Activated naive CD4-positive, alpha-beta T cell treated with Interleukin-2 at 50 U/mL for 16 hours (primary cell): ENCODE measurements at places on chromosomes 5 and 9.

GRCh38 chr5:37860206-37860605, 20.4 kb upstream of the GDNF start:
- no peak for DNase-seq

DNA sequence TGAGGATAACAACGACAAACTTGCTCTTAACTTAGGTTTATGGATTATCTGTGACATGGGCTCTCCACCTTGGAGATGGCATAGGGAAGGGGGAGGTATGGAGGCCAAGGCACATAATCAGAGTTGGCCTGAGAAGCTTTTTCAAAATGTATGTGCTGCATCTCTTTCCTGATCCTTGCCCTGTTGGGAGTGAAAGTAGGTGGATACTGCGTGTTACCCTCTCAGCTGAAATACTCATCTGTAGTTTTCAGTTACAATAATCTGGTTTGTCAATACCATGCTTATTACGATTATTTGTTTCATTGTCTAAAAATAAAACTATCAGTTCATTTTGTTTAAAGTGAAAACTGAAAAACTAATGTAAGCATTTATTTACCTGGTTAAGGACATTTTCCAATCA, 86.7 kb downstream of the SLC44A1 start:
- no peak for DNase-seq

GRCh38 chr5:75368391-75368790, 31.4 kb downstream of the HMGCR start:
- no peak for DNase-seq

DNA sequence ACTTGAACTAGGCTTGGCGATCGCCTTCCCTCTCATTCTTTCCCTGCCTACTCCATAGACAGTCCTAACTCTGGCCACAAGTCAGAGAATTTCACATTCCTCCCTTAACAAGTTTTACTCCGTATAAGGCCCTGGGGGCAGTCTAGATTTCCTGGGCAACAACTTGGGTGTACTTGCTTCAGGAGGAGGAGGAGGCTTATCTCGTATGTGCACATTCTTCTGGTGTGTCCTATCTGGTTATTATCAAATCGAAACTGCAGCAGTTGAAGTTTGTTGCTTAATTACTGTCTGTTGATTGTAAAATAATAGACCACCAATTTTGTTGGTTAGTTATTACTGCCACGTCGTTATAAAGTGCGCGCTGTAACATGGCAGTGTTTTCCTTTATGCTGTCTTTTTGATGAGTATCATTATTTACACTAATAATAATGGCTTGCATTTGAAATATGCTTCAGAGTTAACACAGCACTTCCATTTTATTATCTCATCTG, 42.0 kb downstream of the PIP5K1B start:
- DNase-seq: no peak

GRCh38 chr9:120755044-120755443, 38.2 kb downstream of the FBXW2 start:
- no peak for DNase-seq

DNA sequence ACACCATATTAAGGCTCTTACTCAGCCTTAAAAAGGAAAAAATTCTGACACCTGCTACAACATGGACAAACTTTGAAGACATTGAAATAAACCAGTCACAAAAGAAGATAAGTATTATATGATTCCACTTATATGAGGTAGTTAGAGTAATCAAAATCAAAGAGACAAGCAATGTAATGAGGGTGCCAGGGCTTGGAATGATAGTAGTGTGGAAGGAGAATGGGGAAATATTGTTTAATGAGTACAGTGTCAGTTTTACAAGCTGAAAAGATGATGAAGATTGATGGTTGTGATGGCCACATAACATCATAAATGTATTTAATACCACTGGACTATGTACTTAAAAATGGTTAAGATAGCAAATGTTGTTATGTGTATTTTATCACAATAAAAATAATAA, 485.7 kb downstream of the SPATA31D1 start:
- no peak for DNase-seq

- peak; percentile 74 for DNase-seq
Observed at GRCh38 chr9:134455934-134456755, 129.9 kb downstream of the RXRA start.

DNA sequence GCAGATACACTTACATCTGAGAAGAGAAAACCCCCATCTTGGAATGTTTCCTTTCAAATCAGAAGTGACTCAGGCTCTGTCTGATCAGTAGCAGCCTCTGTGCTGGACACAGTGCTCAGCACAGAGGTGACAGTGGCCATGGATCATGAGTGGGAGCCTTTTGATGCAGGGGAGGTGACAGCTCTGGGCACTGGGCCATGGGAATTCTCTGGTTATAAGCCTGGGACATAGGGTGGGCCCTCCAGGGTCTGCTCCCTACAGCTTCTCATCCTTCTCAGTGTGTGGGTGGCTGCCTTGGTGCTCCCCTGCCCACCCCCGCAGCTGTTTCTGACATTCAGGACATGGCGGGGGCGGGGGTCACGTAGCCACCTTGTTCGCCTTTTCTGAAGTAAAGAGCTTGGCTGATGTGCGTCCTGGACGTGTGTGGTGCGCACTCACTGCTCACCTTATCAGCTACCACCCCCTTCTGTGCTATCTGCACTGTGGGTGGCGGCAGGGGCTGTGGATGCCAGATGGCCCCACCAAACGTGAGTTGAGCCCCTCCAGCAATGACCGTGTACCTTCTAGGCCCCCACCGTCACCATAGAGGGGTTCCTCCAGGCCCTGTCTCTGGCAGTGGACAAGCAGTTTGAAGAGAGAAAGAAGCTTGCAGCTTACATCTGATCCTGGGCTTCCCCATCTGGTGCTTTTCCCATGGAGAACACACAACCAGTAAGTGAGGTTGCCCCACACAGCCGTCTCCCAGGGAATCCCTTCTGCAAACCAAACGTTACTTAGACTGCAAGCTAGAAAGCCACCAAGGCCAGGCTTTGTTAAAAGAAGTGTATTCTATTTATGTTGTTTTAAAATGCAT, 24.0 kb downstream of the TRIP13 start:
- no peak for DNase-seq

DNA sequence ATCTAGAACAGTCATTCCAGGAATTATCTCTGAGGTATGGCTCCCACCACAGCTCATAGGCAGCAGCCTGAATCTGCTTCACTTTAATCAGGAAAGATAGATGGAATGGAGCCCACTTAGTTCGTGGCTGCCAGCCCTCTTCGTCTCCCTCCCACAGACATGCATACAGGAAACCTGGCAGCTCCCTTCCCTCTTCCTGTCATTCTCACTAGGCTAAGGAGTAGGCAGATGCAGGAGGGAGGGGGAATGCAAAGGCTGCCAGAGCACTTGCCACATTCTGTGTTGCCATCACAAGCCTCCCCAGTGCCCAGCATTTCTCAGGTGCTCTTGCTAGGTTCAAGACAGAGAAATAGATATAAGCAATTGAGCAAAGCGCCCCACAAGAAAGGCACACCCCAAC, 378.9 kb downstream of the ELAVL2 start:
- no peak for DNase-seq

DNA sequence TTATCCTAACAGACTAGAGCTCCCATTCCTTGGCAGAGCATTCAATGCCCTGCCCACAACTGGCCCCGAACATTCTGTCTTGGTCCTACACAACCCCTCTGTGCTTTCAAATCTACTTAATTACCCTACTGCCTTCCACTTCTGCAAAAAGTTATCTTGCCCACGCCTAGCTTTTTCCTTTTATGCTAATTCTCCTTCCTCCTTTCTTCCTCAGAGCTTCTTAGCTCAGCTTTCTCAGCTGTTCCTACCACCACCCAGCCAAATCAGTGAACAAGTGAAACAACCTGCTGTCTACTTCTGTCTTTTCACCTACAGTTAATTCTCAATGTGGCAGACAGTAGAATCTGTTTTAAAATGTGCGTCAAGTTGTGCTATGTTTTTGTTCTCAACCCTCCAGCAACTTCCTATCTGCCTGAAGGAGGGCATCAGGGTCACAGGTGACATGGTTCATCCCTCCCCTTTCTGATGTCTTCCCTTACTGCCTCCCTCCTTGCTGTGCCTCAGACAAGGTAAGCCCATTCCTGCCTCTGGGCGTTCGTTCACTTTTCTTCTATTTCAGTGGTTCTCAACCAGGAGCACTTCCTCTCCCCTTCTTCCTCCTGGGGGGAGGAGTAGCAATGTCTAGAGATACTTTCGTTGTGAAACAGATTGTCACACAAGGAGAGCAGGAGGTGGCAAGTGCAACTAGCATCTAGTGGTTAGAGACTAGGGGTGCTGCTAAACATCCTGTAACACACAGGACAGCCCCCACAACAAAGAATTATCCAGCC, 1.3 kb upstream of the REEP5 start:
- DNase-seq: no peak

DNA sequence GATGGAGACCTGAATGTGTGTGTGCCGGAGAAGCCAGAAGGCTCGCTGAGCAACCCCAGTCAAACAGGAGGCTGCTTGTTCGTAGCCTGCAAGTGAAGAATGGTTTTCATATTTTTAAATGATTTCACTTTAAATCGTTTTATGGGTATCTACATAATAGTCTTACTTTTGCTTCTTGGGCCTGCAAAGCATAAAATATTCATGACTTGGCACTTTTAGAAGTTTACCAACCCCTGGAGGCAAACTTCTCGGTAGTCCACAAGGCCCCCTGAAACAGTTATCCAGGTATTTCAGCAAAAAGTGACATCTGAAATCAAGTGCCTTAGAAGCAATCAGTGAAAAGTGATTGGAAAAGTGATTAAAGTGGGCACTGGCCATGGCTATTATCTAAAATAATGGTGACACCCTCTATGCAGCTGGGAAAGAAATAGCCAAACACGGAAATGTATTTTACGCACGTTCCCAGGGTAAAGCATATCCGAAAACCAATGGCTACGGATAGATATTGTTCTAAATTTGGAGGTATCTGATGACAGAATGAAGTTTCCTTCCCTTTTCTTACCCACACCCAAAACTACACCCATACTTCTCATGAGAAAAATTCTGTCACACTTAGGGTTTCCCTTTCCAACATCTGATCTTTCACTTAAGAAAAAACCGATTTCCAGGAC, 39.0 kb downstream of the RAPGEF1 start:
- DNase-seq: no peak
